ENCODE measurements at places on chromosomes 1 and 21.

DNA sequence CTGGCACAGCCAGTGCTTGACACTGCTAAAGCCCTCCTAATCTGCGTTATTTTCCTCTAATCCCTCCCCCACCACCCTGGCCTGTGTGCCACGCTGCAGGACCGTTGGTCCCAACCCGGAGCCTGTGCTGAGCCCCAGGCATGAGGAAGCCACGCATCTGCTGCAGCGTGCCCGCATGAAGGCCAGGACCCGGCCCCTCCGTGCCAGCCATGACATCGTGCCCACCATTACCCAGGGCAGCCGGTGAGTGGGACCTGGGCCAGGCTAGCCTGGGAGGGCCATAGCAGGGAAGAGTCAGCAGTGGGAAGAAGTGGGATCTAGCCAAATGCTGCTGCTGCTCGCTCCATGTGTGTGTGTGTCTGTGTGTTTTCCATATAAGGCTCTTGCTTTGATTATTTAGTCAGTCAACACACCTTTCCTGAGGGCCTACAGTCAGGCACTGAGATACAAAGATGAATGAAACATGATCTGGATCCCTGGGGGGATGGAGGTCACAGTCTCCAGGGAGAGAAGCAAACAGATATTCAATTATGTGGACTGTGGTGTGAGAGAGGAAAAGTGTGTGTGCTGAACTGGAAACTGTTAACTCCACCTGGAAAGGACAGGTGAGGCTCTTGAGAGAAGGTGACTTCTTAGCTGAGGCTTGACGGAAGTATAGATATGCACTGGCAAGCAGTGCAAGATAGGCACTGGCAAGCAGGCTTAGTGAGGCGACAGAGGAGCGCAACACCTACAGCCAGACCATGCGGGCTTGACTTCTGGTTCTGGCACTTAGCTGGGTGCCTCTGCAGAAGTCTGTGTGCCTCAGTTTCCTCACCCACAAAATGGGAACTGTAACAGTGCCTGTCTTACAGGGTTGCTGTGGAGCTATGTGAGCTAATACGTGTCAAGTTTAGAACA is 15.9 kb downstream of the KIAA1614 start:
- DNase-seq: no peak

DNA sequence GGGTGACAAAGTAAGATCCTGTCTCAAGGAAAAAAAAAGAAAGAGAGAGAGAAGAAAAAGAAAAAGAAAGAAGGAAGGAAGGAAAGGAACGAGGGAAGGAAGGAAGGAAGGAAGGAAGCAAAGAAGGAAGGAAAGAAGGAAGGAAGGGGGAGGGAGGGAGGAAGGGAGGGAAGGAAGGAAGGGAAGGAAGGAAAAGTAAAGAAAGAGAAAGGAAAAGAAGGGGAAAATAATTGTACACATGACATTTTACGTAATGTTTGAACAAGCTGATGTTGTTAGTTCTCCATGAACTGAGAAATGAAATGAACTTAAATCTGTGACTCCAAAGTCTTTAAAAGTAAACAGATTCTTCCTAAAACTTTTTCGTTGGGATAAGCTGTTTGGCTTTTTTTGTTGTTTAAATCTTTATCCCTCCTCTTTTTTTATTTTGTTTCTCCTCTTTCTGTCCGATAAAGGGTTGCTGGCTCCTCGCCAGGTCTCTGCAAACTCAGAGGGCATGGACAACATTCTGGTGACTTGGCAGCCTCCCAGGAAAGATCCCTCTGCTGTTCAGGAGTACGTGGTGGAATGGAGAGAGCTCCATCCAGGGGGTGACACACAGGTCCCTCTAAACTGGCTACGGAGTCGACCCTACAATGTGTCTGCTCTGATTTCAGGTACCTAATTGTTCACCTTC is 59.8 kb downstream of the IL12RB2 start:
- DNase-seq: peak; percentile 73

GRCh38 chr1:53899206-53899628 is 5.2 kb downstream of the DIO1 start:
- DNase-seq: peak; percentile 43

DNA sequence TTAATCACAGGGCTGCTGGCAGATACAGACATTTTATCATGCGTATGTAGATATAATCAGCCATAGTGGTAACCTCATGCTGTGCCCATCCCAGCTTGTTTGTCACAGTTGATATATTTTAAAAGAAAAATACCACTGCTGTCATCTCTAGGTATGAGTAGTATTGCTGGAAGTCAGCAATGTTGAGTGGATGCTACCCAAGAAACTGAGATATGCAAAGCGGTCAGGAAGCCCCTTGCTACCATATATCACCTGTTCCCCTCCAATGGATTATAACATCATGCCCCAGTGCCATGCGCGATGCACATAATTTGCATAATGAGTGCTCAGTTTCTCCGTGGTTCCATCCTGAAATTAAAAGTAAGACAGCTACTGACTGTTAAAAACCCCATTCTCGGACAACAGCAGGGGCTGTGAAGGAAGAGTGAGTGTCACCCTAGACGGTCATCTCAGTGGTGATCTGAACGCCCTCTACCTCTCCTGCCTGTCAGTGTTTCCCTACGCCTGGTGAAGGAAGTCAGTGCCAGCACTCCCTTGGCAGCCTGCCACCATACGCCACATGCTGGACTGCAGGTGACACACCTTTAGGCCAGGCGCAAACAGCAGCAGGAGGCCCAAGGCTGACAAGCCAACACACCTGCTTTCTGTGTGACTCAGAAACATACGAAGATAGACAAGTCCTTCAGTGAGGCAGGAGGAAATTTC is 2.7 kb downstream of the IL10RB start:
- DNase-seq: peak; percentile 79

- DNase-seq: no peak
These were observed 139.4 kb downstream of the DYRK1A start for GRCh38 chr21:37505963-37506362.

DNA sequence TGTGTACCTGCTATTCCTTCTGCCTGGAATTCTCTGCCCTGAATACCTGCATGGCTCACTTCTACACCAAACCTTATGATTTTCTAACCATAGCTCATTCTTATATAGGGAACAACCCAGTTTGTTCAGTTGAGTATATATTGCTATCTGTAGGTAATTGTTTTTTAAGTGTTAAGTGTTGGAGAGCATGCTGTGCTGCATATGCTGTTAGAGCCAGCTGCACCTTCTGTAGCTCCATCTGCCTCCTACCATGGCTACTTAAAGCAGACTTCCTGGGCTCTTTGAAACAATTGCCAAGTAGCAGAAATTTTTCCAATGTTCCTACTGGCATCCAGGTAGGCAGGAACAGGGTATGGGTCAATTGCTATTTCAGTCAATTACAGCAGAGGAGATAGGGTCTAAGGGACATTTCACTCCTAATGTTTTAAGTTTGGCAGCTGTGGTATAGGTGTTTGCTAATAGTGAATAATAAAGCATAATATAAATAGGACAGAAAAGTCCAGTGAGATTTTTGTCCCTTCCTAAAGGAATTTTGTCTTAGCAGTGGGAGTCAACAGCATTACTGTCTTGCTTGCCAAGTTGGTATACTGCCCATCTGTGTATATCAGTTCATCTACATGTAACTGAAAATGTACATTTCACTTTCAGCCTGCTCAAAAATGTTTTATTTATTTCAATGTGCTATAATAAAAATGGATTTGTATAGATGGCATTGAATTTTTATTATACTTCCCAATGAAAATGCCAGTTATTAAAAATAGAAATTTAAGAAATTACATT is 34.0 kb upstream of the C1orf115 start:
- DNase-seq: no peak

DNA sequence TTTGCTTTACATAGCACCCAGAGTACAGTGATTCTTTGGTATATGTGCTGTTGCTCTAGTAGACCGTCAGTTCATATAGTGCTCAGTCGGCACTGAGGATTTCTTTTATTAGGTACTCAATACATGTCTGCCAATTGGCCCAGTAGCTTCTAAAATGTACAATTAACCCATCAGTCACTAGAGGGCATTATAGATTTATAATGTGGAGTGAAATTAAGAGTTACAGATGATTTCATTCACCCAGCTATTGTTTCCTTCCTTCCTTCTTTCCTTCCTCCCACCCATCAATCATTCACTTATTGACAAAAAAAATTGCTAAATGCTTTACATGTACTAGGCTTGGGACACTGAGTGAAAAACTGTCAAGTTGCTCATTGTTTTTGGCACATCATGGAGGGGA is 263.6 kb upstream of the USP24 start:
- DNase-seq: no peak

DNA sequence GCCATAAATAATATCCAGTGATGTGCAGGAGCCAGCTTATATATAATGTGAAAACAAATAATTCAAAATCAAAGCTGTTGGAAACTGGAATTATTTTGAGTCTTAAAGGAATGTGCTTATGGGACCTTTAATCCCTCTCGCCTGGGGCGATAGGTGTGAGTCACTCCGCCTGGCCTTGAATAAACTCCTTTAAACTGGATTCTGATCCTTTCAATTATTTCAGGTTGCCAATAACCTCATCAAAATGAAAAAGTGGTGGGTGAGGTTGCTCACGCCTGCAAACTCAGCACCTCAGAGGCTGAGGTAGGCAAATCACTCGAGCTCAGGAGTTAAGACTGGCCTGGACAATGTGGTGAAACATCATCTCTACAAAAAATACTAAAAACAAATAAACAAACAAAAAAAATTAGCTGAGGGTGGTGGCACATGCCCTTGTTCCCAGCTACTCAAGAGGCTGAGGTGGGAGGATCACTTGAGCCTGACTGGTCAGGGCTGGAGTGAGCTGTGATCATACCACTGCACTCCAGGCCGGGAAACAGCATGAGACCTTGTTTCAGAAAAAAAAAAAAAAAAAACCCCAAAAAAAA is 11.4 kb upstream of the SLC2A5 start:
- no peak for DNase-seq

- no peak for DNase-seq
These were observed 138.7 kb downstream of the MIS18A start for GRCh38 chr21:32140151-32140550.

DNA sequence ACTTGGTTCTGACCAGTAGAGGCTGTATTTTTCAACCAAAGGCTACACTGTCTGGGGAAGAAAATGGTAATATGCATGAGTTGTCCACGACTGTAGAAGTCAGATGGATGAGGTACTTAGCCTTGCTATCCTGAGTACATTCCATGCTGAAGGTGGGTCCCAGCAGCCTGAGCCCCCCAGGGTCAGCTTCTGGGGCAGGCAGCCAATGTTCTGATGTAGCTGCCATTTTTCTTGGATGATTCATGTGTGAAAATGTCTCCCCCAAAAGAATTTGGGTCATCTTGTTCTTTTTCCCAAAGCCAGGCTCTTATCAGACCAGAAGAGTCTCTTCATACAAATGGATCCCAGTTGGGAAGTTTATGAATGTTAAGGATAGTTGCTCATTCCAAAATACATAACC is 172.2 kb upstream of the UBE2U start:
- no peak for DNase-seq

Measured in hepatocyte (in vitro differentiated cells).